ENCODE measurements at places on chromosomes 4 and X.

GRCh38 chr4:169245061-169245460, 25.7 kb downstream of the SH3RF1 start:
- no peak for DNase-seq

GRCh38 chrX:70455366-70456202, 10.9 kb downstream of the DLG3 start:
- DNase-seq, result no peak

DNA sequence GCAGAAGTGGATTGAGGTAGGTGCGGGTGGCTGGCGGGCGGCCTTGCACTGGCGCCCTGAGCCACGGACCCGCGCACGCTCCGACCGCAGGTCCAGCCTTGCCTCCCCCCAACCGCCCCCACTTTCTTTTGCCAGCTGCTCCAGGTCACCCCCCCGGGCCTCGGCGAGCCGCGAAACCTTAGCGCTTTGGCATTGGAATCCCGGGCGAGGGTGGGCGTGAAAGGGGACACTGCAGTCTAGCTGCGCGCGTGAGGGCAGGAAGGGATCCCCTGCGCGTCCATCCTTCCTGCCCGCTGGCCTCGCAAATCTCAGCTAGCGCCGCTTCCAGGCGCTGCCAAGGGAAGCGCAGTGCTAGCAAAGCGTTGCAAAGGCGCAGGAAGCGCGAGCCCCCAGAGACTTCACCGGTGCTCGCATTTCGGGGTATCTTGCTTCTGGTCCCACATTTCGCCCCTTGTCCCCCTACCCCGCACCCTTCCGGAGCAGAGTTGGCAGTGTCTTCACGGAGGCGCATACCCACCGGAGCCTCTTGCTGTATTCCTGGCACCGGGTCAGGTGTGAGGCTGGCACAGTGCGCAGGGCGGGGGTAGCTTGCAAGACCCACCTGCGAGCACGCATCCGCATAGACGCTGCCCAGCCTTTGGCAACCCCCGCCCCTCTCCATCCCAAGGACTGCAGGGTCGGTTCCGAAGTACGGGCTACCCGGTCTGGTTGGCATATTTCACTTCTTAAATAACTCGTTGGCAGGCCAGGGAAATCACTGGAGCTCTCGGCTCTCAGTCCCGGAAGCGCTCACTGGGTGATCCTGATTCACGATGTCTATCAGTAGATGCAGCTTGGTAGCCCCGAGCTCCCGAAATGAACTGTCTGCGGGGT, 104.4 kb downstream of the UCHL1 start:
- DNase-seq, result no peak

- DNase-seq, result no peak
These were observed 15.0 kb upstream of the SH3TC1 start for GRCh38 chr4:8184061-8184460.

GRCh38 chrX:41759817-41760216, 35.8 kb downstream of the GPR82 start:
- no peak for DNase-seq

DNA sequence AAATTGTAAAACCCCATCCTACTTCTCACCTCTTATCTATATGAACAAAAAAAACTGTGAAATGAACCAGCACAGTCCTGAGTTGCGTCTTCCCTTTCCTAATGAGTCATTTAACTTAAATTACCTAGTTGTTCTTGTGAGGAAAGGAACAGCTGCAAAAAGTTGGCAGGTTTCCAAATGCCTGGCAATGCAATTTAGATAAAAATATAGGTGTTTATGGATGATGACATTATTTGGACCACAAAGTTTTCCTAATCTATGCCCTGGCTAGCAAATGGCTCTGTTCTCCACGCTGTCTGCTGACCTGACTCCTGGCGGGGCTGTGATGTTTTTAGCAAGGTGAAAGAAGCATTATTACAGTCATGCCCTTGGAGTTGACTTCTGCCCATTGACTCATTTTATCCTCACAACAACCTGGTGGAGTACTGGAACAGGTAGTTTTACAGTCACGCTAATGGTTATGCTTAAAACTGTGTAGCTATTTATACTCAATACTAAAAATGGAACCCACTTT, 29.8 kb upstream of the RELL1 start:
- no peak for DNase-seq

- no peak for DNase-seq
These were observed 122.1 kb upstream of the GUCY1A1 start for GRCh38 chr4:155544547-155544946.

GRCh38 chrX:109958266-109958665, 44.6 kb upstream of the TMEM164 start:
- DNase-seq, result no peak

- no peak for DNase-seq
These were observed 160.6 kb upstream of the GATB start for GRCh38 chr4:151921386-151921785.

- DNase-seq, result no peak
These were observed 61.9 kb upstream of the NFKB1 start for GRCh38 chr4:102439236-102439614.

GRCh38 chr4:173883821-173884220, 353.8 kb upstream of the HAND2 start:
- no peak for DNase-seq

- no peak for DNase-seq
These were observed 407.5 kb upstream of the KLHL4 start for GRCh38 chrX:87110142-87110541.

GRCh38 chr4:80365928-80366327, 30.4 kb downstream of the CFAP299 start:
- peak; percentile 38 for DNase-seq

GRCh38 chr4:6703786-6704185, 5.9 kb downstream of the MRFAP1L1 start:
- DNase-seq, result no peak

GRCh38 chr4:118400356-118400755, 47.6 kb upstream of the PRSS12 start:
- no peak for DNase-seq

DNA sequence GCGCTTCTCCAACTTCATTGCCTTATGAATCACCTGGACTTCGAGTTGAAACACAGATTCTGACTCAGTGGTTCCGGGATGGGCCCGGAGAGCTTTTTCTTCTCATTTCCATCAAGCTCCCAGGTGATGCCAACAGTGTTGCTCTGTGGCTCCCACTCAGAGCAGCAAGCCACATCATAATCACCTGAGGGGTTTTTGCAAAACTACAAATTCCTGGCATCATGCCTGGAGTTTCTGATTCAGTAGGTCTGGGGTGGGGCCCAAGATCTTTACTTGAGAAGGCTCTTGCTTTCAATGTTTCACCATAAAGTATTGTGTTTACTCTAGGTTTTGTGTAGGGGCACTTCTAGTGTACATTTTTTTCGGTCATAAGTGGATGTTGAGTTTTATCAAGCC, 7.0 kb downstream of the MTM1 start:
- DNase-seq, result peak; percentile 14

- DNase-seq, result no peak
These were observed 51.2 kb downstream of the GC start for GRCh38 chr4:71732706-71733105.

GRCh38 chr4:18847249-18847890, 825.8 kb upstream of the LCORL start:
- DNase-seq, result no peak

DNA sequence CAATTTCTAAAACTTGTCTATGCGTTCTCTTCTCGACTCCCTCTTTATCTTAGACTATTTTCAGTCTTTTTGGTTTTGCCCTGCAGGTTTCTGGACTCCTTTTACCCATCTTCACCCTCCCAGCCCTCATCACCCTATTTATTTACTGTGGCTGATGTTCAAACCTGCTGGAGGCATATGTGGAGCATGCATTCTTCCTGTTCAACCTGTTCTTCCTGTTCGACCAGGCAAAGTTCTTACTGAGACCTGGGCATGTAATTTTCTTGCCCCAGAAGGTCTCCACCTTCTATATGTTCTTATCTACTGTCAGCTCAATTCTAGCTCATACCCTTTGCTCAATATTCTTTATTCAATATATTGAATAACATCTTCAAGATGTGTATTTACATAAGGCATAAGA, 69.4 kb upstream of the AGA start:
- DNase-seq, result no peak

GRCh38 chr4:126850286-126850685, 782.5 kb upstream of the INTU start:
- DNase-seq, result no peak

DNA sequence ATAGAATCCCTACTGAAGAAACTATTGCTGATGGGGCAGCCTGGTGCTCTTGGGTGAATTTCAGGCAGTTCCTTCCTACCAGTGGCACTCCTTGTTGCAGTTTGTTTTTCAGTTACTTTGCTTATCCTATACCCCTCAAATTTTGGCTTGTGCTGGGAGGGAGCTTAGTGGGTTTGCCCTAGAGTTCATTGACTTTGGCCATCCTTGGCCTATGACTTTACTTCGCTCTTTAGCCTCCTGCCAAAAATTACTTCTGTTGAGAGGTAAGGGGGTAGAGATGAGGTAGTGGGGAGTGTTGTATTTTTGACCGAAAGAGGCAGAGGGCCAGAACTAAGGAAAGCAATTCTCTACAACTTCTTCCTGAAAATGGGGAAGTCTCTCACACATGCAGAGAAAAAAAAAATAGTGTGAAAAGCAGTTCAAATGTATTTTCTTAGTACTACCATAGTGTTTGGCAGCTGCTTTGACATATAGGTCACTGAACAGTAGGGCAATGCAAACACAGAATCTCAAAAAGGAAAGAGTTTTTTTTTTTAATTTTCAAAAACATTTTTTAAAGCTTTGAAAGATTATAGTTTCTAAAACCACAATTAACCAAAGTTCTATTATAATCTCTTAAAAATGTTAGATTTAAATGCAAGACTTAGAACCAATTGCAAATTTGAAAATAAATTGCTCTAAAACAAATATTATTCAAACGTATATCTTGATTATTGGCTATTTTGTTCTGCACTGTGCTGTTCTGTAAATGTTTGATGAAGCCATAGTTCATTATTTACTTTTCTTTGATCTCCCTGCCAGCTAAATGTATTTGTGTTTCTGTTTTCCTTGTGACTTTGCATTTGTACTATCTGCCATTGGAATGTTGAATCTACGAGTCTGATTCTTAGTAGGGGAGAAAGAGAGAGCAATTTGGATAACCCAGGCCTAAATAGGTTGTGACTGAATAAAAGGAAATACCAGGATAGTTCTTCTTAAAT, 73.6 kb downstream of the DCK start:
- no peak for DNase-seq

GRCh38 chr4:183863155-183863825, 41.8 kb upstream of the STOX2 start:
- no peak for DNase-seq

GRCh38 chrX:105451401-105451800, 230.9 kb upstream of the TEX13A start:
- DNase-seq, result no peak

DNA sequence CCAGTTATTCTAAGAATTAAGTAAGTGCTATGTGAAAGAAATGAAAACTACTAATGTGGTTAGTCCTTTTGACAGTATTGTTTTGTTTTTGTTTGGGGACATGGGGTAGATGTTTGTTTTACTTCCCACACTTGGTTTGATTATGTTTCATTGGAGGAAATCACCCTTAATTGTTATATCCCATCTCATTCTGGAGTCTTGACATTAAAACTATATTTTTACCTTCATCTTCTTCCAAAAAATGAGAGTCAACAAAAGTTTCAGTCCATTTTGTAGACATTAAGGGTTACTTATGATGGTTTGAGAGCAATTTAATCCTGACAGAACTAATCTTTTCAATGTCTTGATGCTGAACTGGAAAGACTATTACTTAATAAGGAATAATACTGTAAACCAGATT, 108.7 kb downstream of the GPC3 start:
- no peak for DNase-seq

- DNase-seq, result no peak
These were observed 208.8 kb downstream of the COX18 start for GRCh38 chr4:72860766-72861165.

DNA sequence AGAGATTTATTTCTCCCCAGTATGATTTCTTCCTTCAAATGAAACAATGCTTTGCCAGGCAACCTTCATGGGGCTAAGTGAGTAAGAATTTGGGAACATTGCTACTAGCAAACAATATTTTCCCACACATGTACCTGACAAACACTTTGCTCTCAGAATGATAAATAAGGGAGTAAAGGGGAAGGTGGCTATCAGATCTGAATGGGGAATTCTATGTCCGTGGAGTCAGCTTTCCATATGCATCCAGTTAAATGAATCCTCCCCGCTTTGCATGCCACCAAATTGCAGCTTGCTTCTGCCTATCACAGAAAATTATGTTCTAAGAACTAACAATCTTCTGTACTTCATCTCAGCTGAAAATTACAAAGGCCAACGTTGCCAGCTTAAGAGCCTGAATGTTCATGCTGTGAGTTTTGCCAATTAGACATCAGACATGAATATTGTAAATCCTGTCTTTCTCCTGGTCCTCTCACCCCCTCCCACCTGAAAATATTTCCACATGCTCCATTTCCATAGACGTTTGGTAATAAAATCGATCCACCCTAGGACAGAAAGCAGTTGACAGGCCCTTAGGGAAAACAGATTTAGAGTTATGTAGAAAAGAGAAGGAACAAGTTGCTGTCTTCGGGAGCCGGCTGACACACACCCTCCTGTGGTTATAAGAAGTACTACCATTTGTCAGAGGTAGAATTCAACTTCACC, 6.3 kb downstream of the MEPE start:
- no peak for DNase-seq

- DNase-seq, result no peak
These were observed 8.7 kb upstream of the JADE1 start for GRCh38 chr4:128800701-128801284.

DNA sequence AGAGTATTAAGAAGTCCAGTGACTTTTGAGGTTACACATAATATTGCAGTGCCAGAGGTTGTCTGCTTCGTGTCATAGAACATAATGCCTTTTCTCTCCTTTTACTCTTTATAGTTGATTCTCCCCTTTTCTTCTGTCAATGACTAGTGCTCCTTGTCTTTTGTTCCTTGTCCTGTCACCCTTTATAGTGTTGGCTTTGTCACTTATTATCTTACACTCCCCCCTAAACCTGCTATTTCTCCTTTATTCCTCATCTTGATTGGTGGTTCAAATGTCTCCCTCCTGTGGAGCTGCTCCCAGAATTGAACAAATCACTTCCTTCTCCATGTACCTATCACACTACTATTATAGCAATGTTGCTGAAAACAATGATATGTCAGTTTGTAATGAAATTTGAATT, 856.6 kb upstream of the GRID2 start:
- DNase-seq, result no peak

GRCh38 chr4:176810481-176811249, 17.9 kb upstream of the VEGFC start:
- DNase-seq, result no peak

DNA sequence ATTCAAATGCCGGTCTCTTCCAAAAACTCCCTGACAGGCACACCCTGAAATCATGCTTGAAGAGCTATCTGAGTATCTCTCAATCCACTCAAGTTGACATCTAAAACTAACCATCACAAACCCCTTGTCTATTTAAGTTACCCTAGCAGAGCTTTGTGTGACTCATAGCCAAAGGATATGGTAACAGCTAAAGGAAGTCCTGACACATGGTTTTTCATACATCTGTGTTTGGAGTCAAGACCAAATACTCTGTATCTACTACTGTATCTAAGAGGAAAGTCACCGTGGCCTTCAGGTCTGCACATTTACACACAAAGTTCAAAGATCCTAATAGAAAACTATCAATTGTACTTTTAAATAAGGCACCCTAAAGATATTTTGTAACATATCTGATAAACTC, 239.6 kb upstream of the VCX start:
- no peak for DNase-seq

Data from stimulated activated CD8-positive, alpha-beta memory T cell treated with anti-CD3 and anti-CD28 coated beads, Interleukin-4, amount 100 ng/mL, for 24 hours (primary cell).